ENCODE measurements at places on chromosomes 4 and X. TPM values are rescaled to one million over a fixed set of nuclear protein-coding genes. Genes with fewer than 3 reads are reported as not detected.

The SPRY1 gene
- total RNA-seq = 8.5 TPM

The SNCA gene
- total RNA-seq = 121 TPM

The LAMP2 gene
- total RNA-seq = 117 TPM

The KCTD8 gene
- 0.09 TPM for total RNA-seq

The SYP gene
- 0.17 TPM for total RNA-seq

The NDP gene
- total RNA-seq = not detected

The SSX3 gene
- not detected for total RNA-seq

The CD38 gene
- total RNA-seq = 10.9 TPM

The NAA10 gene
- total RNA-seq = 48.4 TPM

The EVC gene
- 16.6 TPM for total RNA-seq

The AADAT gene
- 0.65 TPM for total RNA-seq

The MAGEA8 gene
- total RNA-seq = not detected

The EREG gene
- total RNA-seq = under 0.01 TPM

The LONRF3 gene
- 37.7 TPM for total RNA-seq

The MXRA5 gene
- under 0.01 TPM for total RNA-seq

The NSG1 gene
- total RNA-seq = under 0.01 TPM

The CABS1 gene
- total RNA-seq = not detected

The STS gene
- 8.9 TPM for total RNA-seq

The RAB40A gene
- under 0.01 TPM for total RNA-seq

The EDNRA gene
- 0.34 TPM for total RNA-seq

The PARM1 gene
- 0.11 TPM for total RNA-seq

The MAGEB2 gene
- not detected for total RNA-seq

The IL2RG gene
- total RNA-seq = not detected

The ZFP42 gene
- total RNA-seq = not detected

The CLDN22 gene
- total RNA-seq = not detected

The TMSB15A gene
- 0.33 TPM for total RNA-seq

The NMU gene
- not detected for total RNA-seq

The SCFD2 gene
- total RNA-seq = 8.0 TPM

The POU4F2 gene
- total RNA-seq = not detected

The ENOX2 gene
- total RNA-seq = 19.0 TPM

The CXorf65 gene
- total RNA-seq = not detected

The CDS1 gene
- under 0.01 TPM for total RNA-seq

The CDX4 gene
- total RNA-seq = not detected

The ARHGEF9 gene
- total RNA-seq = 8.7 TPM

The DKK2 gene
- total RNA-seq = under 0.01 TPM

The MAGEE1 gene
- total RNA-seq = 0.33 TPM

The LGI2 gene
- under 0.01 TPM for total RNA-seq

The LRAT gene
- under 0.01 TPM for total RNA-seq

The RAI2 gene
- 2.4 TPM for total RNA-seq

The FGA gene
- not detected for total RNA-seq

The TASL gene
- not detected for total RNA-seq

The LRP2BP gene
- total RNA-seq = 0.95 TPM

The KLF8 gene
- 0.26 TPM for total RNA-seq

The RNF175 gene
- 0.33 TPM for total RNA-seq

The CENPVL1 gene
- not detected for total RNA-seq

The PRDM5 gene
- total RNA-seq = 6.2 TPM

The PRR32 gene
- total RNA-seq = not detected

The CXorf49 gene
- not detected for total RNA-seq

The TSPAN7 gene
- 25.1 TPM for total RNA-seq

The MTMR8 gene
- 0.17 TPM for total RNA-seq

The RHOH gene
- not detected for total RNA-seq

The TMEM33 gene
- total RNA-seq = 43.1 TPM

The MAGEA1 gene
- not detected for total RNA-seq

The NWD2 gene
- total RNA-seq = under 0.01 TPM

The ZBTB49 gene
- total RNA-seq = 2.2 TPM

The FAAH2 gene
- 0.22 TPM for total RNA-seq

All from dermis lymphatic vessel endothelial cell (primary cell).